ENCODE measurements at places on chromosomes 11 and 22.

DNA sequence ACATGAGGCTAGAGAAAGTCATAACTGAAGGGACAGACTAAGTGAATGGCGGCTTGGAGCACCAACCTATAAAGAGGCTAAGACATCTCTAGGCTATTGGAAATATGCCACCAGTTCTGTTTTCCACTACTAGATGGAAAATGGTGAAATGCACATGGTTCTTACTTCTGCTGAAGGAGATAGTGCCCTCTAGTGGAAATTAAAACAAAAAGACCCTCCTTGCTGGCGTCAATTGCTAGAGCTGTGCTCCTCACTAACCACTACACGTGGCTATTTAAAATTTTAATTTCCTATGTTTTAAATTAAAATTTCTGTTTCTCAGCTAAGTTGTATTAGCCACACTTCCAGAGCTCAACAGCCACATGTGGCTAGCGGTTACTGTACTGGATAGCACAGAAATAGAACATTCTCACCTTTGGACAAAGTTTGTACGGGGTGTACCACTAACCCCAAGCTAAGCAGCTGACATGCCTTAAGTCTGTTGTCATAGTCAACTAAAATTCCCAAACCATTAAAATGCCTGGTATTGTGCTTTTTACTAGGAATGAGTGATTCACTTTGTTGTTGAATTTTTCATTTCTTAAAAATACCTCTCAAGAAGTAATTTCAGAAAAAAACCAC is 34.1 kb upstream of the CALCA start:
- no peak for DNase-seq

DNA sequence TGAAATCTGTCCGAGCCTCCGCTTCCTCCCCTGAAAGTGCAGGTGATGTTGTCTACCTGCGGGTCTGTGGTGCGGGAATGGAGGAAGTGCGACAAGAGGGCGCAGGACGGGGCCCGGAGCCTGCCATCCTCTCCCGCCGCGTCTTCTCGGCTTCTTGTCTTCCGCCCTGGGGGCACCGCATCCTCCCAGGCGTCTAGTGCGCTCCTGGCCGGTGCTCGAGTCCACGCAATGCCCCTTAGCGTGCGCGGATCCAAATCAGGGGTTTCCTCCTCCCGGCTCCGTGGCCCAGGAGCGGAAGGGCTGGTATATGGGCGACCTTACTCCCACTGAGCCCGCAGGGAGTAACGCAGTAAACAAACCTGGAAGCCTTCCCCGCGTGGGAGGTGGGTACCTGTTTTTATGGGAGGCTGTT is 405 bp downstream of the SFI1 start:
- DNase-seq = peak; percentile 26

DNA sequence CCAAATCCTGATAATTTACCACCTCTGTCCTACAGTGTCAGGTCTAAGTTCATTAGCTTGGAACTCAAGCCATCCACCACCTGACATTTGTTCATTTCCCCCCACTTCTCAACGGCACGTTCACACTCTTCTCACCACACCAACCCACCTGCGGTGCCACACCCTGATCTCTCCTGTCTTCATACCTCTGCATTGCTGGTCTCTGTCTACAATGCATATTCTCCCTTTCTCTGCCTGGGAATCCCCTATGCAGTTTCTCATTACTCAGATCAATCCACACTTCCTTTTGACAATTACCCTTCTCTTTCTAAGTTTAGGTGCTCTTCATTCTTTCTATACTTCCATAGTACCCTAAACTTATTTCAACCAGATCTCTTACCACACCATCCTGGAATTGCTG is 20.4 kb upstream of the EMSY start:
- peak; percentile 2 for DNase-seq

- no peak for DNase-seq
Measured at GRCh38 chr11:127392575-127392974, 392.0 kb upstream of the KIRREL3 start.

GRCh38 chr22:40898850-40899357 is 37.0 kb upstream of the DNAJB7 start:
- no peak for DNase-seq

- DNase-seq = no peak
Measured at GRCh38 chr11:45449036-45449601, 163.0 kb upstream of the SYT13 start.

DNA sequence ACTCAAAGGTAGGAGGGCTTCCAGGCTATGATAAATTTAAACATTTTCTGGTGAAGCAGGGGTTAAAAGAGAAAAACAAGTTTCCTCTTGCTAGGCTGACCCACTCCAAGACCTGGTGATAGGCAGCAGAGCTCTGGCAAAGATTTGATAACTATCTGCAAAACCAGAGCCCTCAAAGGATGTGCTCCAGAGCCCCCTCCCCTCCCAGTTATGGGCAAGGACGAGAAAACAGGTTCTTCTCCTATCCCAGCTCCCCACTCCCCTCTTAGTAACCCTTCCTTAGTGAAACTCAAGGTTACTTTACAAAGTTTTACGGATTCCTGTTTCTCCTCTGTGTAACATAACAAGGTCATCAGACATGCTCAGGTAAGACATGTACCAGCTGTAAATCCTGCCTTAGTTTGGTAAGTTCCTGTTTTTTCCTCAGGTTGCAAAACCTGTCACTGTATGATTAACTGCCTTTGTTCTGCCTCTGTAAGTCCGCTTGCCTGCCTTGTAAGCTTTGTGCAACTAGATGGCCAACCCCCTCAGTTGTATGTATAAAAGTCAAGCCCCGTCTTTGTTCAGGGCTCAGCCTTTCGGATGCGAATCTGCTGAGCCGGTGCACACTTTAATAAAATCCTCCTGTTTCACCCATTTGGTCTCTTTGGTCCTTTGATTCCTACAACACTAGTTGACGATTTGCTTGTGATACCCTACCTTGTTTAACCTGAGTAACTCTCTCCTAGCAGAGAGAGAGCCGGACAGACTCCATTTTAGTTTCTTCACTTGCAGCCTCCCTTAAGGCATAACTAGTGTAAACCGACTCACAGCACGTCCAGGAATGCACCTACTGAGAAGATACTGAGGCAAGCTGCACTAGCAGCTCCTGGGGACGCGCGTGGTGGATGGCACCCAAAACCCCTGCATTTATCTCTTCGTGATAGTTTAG is 13.9 kb downstream of the APOBEC3H start:
- DNase-seq = no peak

- no peak for DNase-seq
Measured at GRCh38 chr11:119589001-119589400, 140.0 kb downstream of the NECTIN1 start.

GRCh38 chr11:57323167-57323854 is 1.4 kb downstream of the TNKS1BP1 start:
- no peak for DNase-seq

- no peak for DNase-seq
Measured at GRCh38 chr11:77661670-77662069, 24.1 kb upstream of the CLNS1A start.

DNA sequence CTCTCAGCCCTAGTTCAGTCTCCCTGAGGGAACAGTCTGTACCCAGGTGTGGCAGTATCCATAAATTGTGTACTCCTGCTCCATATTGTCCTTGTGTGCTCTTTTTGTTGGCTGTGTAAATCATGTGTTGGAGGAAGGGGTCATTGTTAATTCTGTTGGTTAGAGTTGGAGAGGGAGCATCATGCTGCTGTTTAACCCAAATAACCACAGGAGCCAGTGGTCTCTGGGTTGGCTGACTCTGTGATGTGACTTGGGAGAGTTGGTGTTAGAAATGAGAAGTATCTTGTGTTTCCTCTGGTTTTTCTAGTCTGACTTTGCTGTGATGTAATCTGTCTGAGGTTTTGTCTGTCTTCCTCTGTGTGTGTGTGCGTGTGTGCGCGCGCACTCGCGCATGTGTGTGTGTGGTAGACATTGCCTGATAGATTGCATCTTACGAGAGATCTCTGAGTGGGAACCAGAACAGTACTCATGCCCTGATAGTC is 30.5 kb downstream of the CTNND1 start:
- DNase-seq = peak; percentile 69

DNA sequence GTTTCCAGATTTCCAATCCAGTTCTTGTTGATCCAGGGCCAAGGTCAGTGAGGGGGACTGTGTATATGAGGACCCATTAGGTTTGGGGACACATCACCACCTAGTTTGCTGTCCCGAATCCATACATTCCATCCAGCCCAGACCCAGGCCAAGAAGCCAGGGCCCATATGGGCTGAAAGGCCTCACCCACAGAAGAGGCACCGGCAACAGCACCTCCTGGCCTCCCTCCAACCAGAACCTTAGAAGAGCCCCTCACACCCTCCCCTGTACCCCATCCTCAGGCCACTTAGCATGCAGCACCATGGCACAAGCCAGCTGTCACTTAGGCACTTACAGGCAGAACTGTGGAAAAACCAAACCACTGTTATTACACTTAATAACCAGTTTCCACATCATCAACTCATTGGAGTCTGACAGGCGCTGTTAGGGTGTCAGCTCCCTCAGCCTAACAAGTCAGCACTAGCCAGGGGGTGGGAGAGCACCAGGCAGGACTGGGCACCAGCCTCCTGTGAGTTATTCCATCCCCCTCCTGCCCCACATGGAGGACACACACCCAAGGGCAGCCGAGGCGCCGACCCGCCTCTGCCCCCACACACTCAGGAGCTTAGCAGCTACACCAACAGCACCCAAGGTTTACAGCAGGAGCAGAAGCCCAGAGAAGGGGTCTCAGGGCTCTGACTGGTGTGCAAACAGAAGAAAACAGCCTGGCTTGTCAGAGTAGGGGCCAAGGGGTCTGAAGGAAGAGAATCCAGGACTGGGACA is 132.0 kb downstream of the BUD13 start:
- DNase-seq = no peak

- no peak for DNase-seq
Measured at GRCh38 chr22:44424867-44425693, 73.0 kb downstream of the RTL6 start.

- DNase-seq = no peak
Measured at GRCh38 chr22:19514831-19515565, 9.2 kb downstream of the CLDN5 start.

DNA sequence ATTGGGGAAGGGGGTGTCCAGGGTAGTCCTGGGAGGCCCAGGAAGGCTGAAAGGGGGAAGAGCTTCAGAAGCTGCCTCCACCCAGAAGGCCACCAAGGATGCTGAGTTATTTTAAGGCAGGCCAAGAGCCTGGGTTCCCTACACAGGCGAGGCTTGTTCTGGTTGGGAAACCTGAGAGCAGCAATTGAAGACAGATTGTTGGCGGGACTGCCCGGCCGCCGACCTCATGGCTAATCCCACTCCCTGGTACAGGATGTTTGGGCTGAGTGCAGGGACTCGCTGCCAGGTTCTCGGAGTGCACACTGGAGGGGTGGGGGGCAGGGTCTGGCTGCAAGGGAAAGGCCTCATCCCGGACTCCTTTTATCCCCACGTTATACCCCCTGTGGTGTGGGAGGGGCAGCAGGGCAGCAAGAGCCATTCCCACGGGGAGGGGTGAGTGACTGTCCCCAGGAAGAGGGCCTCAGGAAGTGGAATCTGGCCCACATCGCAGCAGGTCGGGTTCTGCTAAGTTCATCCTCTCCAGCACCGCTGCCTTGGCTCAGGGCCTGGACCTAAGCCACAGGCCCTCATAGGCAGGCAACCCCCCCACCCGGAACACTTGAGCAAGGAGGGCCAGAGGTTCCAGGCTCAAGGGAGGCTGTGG is 43.6 kb upstream of the PRR5 start:
- no peak for DNase-seq

GRCh38 chr11:11253497-11253896 is 99.6 kb downstream of the CSNK2A3 start:
- no peak for DNase-seq

- DNase-seq = no peak
Measured at GRCh38 chr11:61775106-61775505, 17.3 kb downstream of the TMEM258 start.

DNA sequence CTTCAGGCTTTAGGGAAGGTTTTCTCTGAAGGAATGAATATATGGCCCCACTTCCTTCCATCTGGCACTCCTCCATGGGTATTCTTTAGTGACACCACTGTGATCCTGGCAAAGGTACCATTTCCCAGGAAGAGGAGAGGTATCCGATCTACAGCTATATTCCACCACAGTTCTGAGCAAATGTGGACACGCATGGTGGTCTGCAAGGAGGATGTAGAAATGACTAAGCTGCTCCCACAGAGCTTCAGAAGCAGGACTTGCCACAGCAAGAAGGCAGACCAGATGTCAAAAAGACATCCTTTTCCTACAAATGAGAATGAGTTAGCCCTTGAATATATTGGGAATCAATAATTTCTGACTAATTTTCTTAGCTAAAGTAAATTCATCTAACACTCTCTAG is 45.5 kb downstream of the ARFGAP2 start:
- DNase-seq = no peak

DNA sequence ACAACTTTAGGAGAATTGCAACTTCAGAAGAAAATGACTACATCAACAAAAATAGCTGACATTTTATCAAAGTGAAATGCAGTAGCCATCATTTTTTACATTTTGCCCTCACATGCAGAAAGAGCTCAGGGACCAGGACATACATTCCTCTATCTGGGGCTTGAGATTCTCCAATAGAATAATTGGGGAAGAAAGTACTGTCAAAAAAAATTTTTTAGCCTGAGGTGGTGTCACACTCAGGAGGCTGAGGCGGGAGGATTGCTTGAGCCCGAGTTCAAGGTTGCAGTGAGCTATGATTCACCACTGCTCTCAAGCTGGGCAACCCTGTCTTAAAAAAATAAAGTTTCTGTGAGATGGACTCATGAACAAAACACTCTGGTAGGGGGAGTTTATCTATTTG is 32.2 kb upstream of the DEPDC7 start:
- DNase-seq = no peak

- no peak for DNase-seq
Measured at GRCh38 chr22:37167176-37167980, 17.7 kb upstream of the IL2RB start.

GRCh38 chr11:46635557-46636139 is 18.3 kb downstream of the ATG13 start:
- DNase-seq = no peak

DNA sequence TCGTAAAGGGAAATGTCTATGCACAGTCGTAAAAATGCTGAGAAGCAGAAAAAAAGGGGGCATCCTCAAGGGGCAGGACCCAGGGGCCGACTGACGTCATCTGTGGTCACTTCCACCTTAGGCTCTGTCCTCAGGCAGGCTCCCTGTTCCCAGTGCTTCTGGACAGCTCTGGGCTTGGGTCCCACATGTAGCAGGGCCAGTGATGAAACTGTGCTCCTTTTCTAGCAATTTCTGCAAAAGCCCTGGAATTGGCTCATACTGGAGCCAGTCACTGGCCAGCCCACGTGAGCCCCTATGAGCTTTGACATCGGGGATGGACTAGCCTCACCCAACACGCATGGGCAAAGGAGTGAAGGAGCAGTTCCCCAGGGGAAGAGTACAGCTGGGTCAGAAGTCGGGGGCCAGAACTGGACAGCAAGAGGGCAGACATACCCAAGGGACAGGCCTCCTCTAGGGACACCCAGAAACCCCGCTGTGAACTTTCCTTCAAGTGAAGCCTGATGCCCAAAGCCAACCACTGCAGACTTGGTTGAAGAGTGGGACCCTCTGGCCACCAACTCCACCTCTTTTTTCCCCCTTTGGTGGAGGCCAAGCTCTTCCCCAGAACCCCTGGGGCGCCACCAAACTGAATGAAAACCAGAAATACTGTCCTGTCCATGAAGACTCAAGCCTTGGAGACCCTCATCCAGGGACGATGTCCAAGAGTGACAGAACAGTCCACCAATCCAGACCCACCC is 1349.0 kb downstream of the BRD1 start:
- no peak for DNase-seq

Data from stimulated activated CD4-positive, alpha-beta T cell treated with anti-CD3 and anti-CD28 coated beads, Interleukin-4, amount 100 ng/mL, for 4 hours (primary cell).